Neural progenitor cell (in vitro differentiated cells): ENCODE measurements at places on chromosomes 3 and 15.

DNA sequence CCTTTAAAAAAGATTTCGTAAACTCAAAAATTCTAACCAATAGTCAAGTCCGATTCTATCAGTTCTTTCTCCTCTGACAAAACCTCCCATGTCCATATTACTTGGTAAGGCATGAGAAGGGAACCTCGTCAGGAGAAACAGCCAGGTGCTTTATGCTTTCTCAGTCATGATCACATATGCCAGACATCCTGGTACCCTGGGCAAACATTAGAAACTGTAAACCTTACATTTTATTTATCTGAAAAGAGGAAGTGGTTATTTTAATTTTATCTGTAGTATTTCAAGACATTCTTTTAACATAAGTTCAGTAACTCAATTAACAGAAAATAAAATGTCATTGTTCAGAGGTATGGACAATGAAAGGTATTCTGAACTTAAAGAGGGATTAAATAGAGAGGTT lies 474.8 kb upstream of the GBE1 start:
- DNase-seq: no peak
- H3K4me3 ChIP-seq: no peak overlapping the region
- no peaks in the 10 kb centered on the region for H3K27me3 ChIP-seq
- no peak overlapping the region for H3K27ac ChIP-seq
- H3K36me3 ChIP-seq: no peaks in the 10 kb centered on the region

- H3K27ac ChIP-seq: no peak overlapping the region
- H3K36me3 ChIP-seq: no peaks in the 10 kb centered on the region
- H3K27me3 ChIP-seq: peaks cover 8% of the 10 kb centered on the region
- H3K4me1 ChIP-seq: peaks cover 16% of the 10 kb centered on the region
- DNase-seq: no peak
Measured at GRCh38 chr3:101781166-101781565, 2.2 kb downstream of the NXPE3 start.

GRCh38 chr3:123405936-123406510 lies 42.9 kb downstream of the ADCY5 start:
- no peak overlapping the region for H3K27ac ChIP-seq
- H3K4me3 ChIP-seq: no peak overlapping the region
- DNase-seq: no peak

DNA sequence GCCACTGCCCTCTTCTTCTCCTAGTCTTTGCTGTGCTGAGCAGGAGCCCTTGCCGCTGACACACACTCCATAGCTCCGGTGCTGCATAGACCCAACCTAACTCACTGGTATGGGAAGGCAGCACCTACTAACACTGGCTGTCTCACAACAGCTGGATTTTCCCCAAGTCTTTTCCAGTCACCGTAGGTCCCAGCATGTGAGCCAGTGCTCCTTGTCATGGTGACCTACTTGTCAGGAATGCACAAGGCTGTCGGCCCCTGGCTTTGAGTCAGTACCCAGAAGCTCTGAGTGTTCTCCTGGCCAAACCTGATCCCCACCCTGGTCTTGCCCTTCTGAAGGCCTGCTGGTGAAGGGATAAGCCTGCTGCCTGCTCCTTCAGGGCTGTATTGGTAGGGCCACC lies 25.7 kb downstream of the AMOTL2 start:
- H3K4me3 ChIP-seq: no peak overlapping the region
- no peaks in the 10 kb centered on the region for H3K27me3 ChIP-seq
- peaks cover 6% of the 10 kb centered on the region for H3K4me1 ChIP-seq
- no peak for DNase-seq
- H3K36me3 ChIP-seq: no peaks in the 10 kb centered on the region

- no peak overlapping the region for H3K4me3 ChIP-seq
- no peak overlapping the region for H3K27ac ChIP-seq
- no peaks in the 10 kb centered on the region for H3K36me3 ChIP-seq
- no peak for DNase-seq
- no peaks in the 10 kb centered on the region for H3K4me1 ChIP-seq
Measured at GRCh38 chr3:159239059-159239458, 437.2 kb downstream of the MFSD1 start.

DNA sequence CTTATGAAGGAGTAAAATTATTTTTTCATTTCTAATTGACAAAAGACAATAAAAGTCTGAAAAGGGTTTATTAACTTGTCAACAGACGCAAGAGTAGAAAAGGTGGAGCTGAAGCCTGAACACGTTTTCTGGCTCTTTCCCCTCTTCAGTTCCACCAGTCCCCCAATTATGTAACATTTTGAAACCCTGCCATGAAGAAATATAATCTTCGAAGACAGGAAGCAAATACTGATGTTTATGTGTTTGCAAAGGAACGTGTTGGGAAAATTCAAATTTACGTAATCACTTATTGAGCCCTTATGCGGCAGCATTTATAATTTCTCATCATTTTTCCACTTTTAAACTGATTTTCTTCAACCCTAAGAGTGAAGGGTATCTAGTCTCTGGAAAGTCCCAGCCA lies 767 bp downstream of the AP3S2 start:
- no peak for DNase-seq
- peak overlapping the region; percentile 73 for H3K4me3 ChIP-seq
- H3K27ac ChIP-seq: no peak overlapping the region
- H3K27me3 ChIP-seq: no peaks in the 10 kb centered on the region

DNA sequence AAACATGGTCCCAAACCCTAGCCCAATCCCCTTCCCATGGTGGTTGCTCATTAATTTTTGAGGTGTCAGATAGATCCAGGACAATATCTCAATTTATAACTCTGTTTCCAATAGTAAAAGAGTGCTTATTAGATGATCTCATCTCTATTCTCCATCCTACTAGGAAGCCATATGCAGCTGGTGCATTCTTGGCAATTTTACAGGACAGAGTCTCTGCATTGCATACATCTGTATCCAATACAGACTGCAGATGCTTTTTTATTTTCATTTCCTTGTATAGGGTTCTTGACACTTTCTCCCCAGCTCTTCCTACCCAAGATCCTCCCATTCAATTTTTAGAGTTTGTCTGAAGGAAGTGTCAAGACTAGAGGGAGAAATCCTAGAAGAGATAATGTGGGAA lies 194.8 kb upstream of the DPH6 start:
- H3K36me3 ChIP-seq: no peaks in the 10 kb centered on the region
- H3K4me3 ChIP-seq: no peak overlapping the region
- no peaks in the 10 kb centered on the region for H3K4me1 ChIP-seq
- H3K27ac ChIP-seq: no peak overlapping the region

- H3K4me1 ChIP-seq: peaks cover 4% of the 10 kb centered on the region
- H3K36me3 ChIP-seq: no peaks in the 10 kb centered on the region
- no peak for DNase-seq
- no peak overlapping the region for H3K4me3 ChIP-seq
- H3K27ac ChIP-seq: no peak overlapping the region
Measured at GRCh38 chr3:129897026-129897425, 3.5 kb upstream of the TMCC1 start.

DNA sequence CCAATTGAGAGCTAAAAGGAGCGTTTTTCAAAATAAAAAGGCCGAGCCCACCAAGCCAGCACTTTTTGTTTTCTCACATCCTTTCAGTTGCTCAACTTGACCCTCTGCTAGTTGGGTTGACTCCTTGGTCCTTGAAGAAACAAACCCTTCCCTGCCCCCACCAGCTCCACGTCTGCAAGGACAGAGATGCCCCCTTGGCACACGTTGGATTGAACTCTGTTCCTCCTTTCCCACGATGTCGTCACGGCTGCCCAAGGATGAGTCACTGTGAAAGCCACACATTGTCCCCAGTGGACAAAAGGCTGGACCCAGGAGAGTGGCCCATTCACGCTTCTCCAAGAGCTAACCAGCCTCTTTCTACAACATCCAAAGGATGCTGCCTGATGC lies 43.0 kb upstream of the SPATA12 start:
- H3K4me3 ChIP-seq: no peak overlapping the region
- peaks cover 19% of the 10 kb centered on the region for H3K4me1 ChIP-seq
- H3K27me3 ChIP-seq: no peaks in the 10 kb centered on the region
- no peak overlapping the region for H3K27ac ChIP-seq
- no peak for DNase-seq
- no peaks in the 10 kb centered on the region for H3K36me3 ChIP-seq

GRCh38 chr15:63238796-63239195 lies 38.6 kb upstream of the APH1B start:
- no peak overlapping the region for H3K27ac ChIP-seq
- DNase-seq: no peak
- H3K36me3 ChIP-seq: no peaks in the 10 kb centered on the region

GRCh38 chr15:52733696-52734255 lies 54.6 kb upstream of the ATOSA start:
- no peaks in the 10 kb centered on the region for H3K4me1 ChIP-seq
- no peak for DNase-seq
- H3K4me3 ChIP-seq: no peak overlapping the region
- H3K27me3 ChIP-seq: no peaks in the 10 kb centered on the region

DNA sequence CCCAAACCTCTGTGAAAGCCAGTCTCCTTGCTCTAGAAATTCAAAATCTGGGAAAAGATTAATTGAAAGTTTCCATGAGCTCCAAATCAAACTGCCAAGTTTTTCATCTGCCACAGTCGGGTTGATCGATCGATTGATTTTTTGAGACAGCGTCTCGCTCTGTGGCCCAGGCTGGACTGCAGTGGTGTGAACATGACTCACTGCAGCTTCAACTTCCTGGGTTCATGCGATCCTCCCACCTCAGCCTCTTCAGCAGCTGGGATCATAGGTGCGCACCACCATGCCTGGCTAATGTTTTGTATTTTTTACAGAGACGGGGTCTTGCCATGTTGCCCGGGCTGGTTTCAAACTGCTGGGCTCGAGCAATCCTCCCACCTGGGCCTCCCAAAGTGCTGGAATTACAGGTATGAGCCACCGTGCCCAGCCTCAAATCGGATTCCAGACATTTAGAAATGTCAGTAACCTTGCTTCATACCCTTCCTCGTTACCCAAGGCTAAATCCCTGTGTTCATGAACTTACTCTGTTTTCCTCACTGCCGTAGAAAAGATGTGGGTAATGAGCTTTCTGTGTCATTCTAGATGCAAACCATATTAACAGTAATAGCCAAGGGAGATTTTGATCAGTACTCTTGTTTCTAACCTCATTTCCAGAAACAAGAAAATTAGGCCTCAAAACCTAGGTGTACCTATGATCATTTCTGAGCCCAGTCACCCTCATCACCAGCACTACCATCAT lies 105.9 kb upstream of the AKAP13 start:
- no peak for DNase-seq
- no peaks in the 10 kb centered on the region for H3K36me3 ChIP-seq
- no peak overlapping the region for H3K4me3 ChIP-seq
- no peak overlapping the region for H3K27ac ChIP-seq
- no peaks in the 10 kb centered on the region for H3K4me1 ChIP-seq

DNA sequence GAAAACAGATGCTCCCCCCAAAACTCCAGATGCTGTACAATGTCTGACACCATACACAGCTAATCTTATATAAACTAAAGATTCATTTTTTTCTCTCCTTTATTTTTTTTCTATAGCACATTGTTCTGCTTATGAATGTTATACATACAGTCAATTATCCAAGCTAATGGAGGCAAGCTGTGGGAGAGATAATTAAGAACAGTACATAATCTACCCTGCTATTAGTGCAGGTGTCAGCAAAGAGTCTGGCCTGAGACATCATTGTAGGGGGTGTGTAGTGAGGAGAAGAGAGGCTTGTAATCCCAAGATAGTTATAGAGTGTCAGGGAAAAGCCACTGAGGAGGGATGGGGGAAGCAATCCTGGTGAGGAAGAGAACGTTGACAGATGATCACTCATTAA lies 25.4 kb upstream of the CHMP2B start:
- peaks cover 12% of the 10 kb centered on the region for H3K4me1 ChIP-seq
- H3K27ac ChIP-seq: no peak overlapping the region
- H3K27me3 ChIP-seq: no peaks in the 10 kb centered on the region
- H3K4me3 ChIP-seq: no peak overlapping the region
- no peak for DNase-seq
- no peaks in the 10 kb centered on the region for H3K36me3 ChIP-seq

GRCh38 chr3:155190691-155191090 lies 102.8 kb downstream of the STRIT1 start:
- no peak overlapping the region for H3K27ac ChIP-seq
- no peaks in the 10 kb centered on the region for H3K36me3 ChIP-seq
- H3K4me1 ChIP-seq: no peaks in the 10 kb centered on the region
- no peaks in the 10 kb centered on the region for H3K27me3 ChIP-seq

DNA sequence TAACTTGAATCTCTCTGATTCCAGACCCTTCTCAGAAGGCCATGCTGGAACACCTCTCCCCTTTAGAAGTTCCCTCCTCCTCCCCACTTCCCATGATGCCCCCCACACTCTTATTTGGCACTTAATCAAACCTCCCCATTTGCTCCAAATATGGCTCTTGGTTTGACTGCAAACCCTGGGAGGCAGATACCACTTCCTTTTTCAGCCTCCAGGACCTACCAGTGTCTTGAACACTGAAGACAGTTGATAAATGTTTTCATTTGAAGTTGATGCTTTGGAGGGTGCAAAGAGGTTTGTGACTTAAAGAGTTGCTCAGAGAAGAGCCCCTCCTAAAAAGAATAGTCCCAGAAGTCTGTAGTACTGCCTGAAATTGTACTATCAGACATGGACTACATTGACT lies 61.5 kb downstream of the SEMA5B start:
- peaks cover 9% of the 10 kb centered on the region for H3K4me1 ChIP-seq
- H3K36me3 ChIP-seq: no peaks in the 10 kb centered on the region
- no peaks in the 10 kb centered on the region for H3K27me3 ChIP-seq
- no peak overlapping the region for H3K4me3 ChIP-seq
- no peak overlapping the region for H3K27ac ChIP-seq
- DNase-seq: no peak

DNA sequence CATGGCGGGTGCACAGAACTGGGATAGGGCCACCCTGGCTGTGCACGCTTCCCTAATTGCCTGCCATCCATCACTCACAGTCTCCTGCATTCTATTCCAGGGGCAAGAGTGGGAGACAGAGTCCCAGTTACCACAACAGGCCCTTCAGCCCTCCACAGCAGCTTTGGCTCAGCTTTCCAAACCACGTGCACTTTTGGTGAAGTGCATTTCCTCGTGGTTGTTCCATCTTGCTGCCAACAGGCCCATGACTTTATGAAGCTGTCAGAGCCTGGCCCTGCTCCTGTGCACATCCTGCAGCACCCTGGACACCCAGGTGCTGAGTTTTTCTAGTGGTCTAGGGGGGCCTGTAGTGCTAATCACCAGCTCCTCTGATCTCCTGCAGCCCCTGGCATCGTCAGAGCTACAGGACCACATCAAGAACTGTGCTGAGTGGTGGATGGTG lies 110.2 kb downstream of the ADCY5 start:
- H3K4me1 ChIP-seq: no peaks in the 10 kb centered on the region
- no peak overlapping the region for H3K27ac ChIP-seq
- H3K27me3 ChIP-seq: no peaks in the 10 kb centered on the region
- no peak overlapping the region for H3K4me3 ChIP-seq
- no peak for DNase-seq
